Neural progenitor cell (in vitro differentiated cells): ENCODE measurements at places on chromosomes 16 and 17. TPM values are rescaled to one million over a fixed set of nuclear protein-coding genes. Genes with fewer than 3 reads are reported as not detected.

- H3K36me3 ChIP-seq = no peaks in the 10 kb centered on the region
- no peak overlapping the region for H3K4me3 ChIP-seq
- H3K4me1 ChIP-seq = no peaks in the 10 kb centered on the region
- no peaks in the 10 kb centered on the region for H3K27me3 ChIP-seq
- no peak for DNase-seq
- H3K27ac ChIP-seq = no peak overlapping the region
Observed at GRCh38 chr16:74372953-74373846, 2.9 kb upstream of the NPIPB15 start.

DNA sequence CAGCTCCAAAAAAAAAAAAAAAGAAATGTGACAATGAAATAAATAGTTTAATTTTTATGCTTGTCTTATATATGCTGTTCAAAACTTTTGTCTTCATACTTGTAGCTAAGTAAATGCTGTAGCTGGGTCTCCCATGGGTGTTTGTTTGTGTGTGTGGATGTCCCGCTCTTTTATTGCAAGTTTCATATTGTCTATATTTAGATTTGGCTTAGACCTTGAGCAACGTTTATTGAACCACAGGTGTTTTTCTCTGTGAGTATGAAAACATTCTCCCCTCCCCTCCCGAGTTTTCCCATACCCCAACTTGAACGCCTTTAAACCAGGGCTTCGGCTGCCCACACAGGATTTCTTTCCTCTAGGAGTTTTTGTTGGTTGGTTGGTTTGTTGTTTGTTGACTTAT lies 45.2 kb downstream of the MFSD11 start:
- H3K27me3 ChIP-seq = no peaks in the 10 kb centered on the region
- H3K36me3 ChIP-seq = no peaks in the 10 kb centered on the region
- H3K27ac ChIP-seq = no peak overlapping the region
- H3K4me1 ChIP-seq = no peaks in the 10 kb centered on the region
- H3K4me3 ChIP-seq = no peak overlapping the region

GRCh38 chr16:87570938-87571867 lies 31.1 kb upstream of the JPH3 start:
- H3K27me3 ChIP-seq = no peaks in the 10 kb centered on the region
- H3K4me1 ChIP-seq = peaks cover 13% of the 10 kb centered on the region
- no peak overlapping the region for H3K4me3 ChIP-seq
- DNase-seq = peak; percentile 73
- H3K36me3 ChIP-seq = no peaks in the 10 kb centered on the region

DNA sequence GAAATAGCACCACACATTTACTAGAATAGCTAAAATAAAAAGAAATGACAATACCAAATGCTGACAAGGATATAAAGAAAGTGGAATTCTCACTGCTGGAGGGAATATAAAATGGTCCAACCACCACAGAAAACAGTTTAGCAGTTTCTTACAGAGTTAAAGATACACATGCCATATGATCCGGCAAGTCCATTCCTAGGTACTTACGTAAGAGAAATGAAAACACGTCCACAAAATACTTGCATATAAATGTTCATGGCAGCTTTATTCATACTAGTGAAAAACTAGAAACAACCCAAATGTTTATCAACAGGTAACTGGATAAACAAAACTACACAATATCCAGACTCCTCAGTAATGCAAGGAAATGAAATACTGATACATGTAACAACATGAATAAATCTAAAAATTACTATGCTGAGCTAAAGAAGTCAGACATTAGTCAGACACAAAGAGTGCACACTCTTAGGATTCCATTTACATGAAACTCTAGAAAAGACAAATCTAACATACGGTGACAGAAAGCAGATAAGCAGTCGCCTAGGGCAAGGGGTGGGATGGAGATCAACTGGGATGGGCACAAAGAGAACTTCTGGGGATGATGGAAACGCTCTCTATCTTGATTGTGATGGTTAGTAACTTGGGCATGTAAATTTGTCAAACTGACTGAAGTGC lies 76.4 kb downstream of the SMG6 start:
- H3K4me3 ChIP-seq = no peak overlapping the region
- H3K27me3 ChIP-seq = no peaks in the 10 kb centered on the region
- no peak overlapping the region for H3K27ac ChIP-seq
- no peaks in the 10 kb centered on the region for H3K36me3 ChIP-seq
- no peak for DNase-seq

GRCh38 chr17:67157732-67158639 lies 87.0 kb downstream of the HELZ start:
- H3K4me3 ChIP-seq = no peak overlapping the region
- H3K27me3 ChIP-seq = no peaks in the 10 kb centered on the region
- peaks cover 8% of the 10 kb centered on the region for H3K36me3 ChIP-seq
- no peaks in the 10 kb centered on the region for H3K4me1 ChIP-seq
- peak; percentile 9 for DNase-seq

- peaks cover 5% of the 10 kb centered on the region for H3K36me3 ChIP-seq
- H3K4me1 ChIP-seq = no peaks in the 10 kb centered on the region
- no peak for DNase-seq
- no peaks in the 10 kb centered on the region for H3K27me3 ChIP-seq
- H3K27ac ChIP-seq = no peak overlapping the region
Observed at GRCh38 chr17:56936697-56937322, 23.0 kb upstream of the TRIM25 start.

Gene DNAJA3
- total RNA-seq = 27.3 and 47.2 TPM in 2 replicates

Gene NR1D1
- 0.24 and 0.87 TPM in 2 replicates for total RNA-seq

Gene MAPT
- 1.4 and 2.4 TPM in 2 replicates for total RNA-seq

Gene LGALS9B
- total RNA-seq = not detected in 2 replicates

Gene GCSH
- total RNA-seq = 126 and 235 TPM in 2 replicates
